ENCODE measurements at places on chromosomes 3 and 15.

DNA sequence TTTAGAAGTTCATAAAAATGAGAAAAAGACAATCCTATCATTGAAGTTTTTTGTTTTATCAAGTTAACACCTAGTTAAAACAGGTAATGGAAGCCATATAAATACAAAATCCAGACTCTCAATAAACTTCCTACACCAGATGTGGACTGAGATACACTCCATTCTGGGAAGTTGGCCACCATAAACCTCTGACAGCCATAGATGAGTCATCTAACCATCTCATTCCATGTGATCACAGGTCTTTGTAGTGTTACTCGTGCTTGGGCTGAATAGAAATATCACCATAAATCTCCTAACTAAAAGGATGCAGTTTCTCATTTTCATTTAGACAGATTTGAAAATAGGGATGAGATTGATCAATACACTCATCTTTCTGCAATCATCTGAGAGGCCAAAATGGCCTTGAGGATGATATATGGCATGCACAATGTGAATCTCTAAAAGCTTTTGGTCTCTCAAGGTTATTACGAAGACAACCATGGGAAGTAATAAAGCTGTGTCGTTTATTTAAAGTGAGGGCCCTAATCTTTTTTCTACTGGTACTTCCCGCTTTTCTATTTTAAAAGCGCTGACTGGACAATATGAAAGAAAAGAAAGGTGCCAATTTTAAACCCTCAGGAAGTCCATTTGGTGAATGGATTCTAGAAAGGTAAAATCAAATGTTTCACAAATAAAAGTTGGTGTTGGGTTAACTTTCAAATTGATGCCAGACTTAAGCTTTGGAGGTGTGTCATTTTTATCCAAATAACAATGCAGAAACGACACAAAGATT lies 155.5 kb downstream of the POLR2M start:
- H3K4me1 ChIP-seq: peaks cover 9% of the 10 kb centered on the region
- H3K27ac ChIP-seq: no peak overlapping the region
- peaks cover 11% of the 10 kb centered on the region for H3K27me3 ChIP-seq
- no peak for DNase-seq

- DNase-seq: no peak
- H3K27me3 ChIP-seq: peaks cover 31% of the 10 kb centered on the region
- H3K36me3 ChIP-seq: no peaks in the 10 kb centered on the region
- H3K4me1 ChIP-seq: peaks cover 6% of the 10 kb centered on the region
- no peak overlapping the region for H3K4me3 ChIP-seq
- no peak overlapping the region for H3K27ac ChIP-seq
These were observed 54.0 kb upstream of the ABHD2 start for GRCh38 chr15:89034305-89034704.

- H3K27me3 ChIP-seq: no peaks in the 10 kb centered on the region
- H3K4me1 ChIP-seq: no peaks in the 10 kb centered on the region
- no peaks in the 10 kb centered on the region for H3K36me3 ChIP-seq
- DNase-seq: no peak
- no peak overlapping the region for H3K27ac ChIP-seq
- no peak overlapping the region for H3K4me3 ChIP-seq
These were observed 5.5 kb downstream of the UROC1 start for GRCh38 chr3:126512026-126512425.

- H3K27me3 ChIP-seq: peaks cover 18% of the 10 kb centered on the region
- DNase-seq: no peak
- no peaks in the 10 kb centered on the region for H3K36me3 ChIP-seq
- H3K4me3 ChIP-seq: no peak overlapping the region
These were observed 301.0 kb upstream of the UMPS start for GRCh38 chr3:124429129-124429815.

DNA sequence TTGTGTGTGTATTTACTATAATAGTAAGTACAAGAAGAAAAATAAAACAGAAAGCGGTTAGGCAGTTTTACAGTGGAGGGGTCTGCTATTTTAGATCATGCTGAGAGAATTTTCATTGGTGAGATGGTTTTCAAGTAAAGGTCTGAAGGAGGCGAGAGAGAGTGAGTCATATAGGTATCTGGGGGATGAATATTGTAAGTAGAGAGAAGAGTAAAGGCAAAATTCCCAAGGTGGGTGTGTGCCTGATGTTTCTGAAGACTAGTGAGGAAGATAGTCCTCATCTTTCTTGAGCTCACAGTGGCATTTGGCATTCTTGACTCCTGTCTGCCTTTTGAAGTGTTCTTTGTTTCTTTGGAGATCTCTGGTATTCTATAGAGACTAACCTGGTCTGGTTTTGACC lies 38.6 kb downstream of the CRYBG3 start:
- peaks cover 3% of the 10 kb centered on the region for H3K36me3 ChIP-seq
- DNase-seq: no peak
- H3K27me3 ChIP-seq: peaks cover 2% of the 10 kb centered on the region
- no peak overlapping the region for H3K4me3 ChIP-seq
- H3K4me1 ChIP-seq: no peaks in the 10 kb centered on the region

- H3K36me3 ChIP-seq: no peaks in the 10 kb centered on the region
- DNase-seq: no peak
- H3K4me1 ChIP-seq: no peaks in the 10 kb centered on the region
- H3K4me3 ChIP-seq: no peak overlapping the region
- no peak overlapping the region for H3K27ac ChIP-seq
These were observed 117.3 kb upstream of the PRR20G start for GRCh38 chr3:127405010-127405598.

DNA sequence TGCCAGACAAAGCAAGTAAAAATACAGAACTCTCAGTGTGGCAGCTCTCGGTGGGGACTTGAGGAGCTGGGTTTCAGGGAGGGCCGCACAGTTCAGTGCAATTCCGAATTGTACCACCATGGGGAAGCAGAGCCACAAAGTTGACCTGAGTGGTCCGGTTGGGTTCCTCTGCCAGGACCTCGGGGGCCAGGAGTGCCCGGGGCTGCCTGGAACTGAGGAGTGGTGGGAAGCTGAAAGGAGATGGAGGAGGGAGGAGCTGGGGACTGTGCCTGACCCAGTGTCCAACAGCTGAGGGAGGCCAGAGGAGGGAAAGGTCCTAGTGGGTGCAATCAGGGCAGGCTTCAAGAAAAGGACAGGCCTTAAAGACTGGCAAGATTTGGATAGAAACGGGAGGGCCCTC lies 32.2 kb upstream of the TRH start:
- peak; percentile 47 for DNase-seq
- no peak overlapping the region for H3K4me3 ChIP-seq
- H3K36me3 ChIP-seq: no peaks in the 10 kb centered on the region
- peaks cover 2% of the 10 kb centered on the region for H3K4me1 ChIP-seq
- H3K27me3 ChIP-seq: peaks cover 5% of the 10 kb centered on the region

- peaks cover 19% of the 10 kb centered on the region for H3K27me3 ChIP-seq
- H3K4me3 ChIP-seq: no peak overlapping the region
- H3K4me1 ChIP-seq: no peaks in the 10 kb centered on the region
- H3K27ac ChIP-seq: no peak overlapping the region
These were observed 28.5 kb upstream of the CFAP161 start for GRCh38 chr15:81105545-81105944.

GRCh38 chr3:113258361-113258760 lies 47.0 kb downstream of the BOC start:
- no peak overlapping the region for H3K4me3 ChIP-seq
- no peaks in the 10 kb centered on the region for H3K36me3 ChIP-seq
- H3K27ac ChIP-seq: no peak overlapping the region
- peaks cover 5% of the 10 kb centered on the region for H3K27me3 ChIP-seq

DNA sequence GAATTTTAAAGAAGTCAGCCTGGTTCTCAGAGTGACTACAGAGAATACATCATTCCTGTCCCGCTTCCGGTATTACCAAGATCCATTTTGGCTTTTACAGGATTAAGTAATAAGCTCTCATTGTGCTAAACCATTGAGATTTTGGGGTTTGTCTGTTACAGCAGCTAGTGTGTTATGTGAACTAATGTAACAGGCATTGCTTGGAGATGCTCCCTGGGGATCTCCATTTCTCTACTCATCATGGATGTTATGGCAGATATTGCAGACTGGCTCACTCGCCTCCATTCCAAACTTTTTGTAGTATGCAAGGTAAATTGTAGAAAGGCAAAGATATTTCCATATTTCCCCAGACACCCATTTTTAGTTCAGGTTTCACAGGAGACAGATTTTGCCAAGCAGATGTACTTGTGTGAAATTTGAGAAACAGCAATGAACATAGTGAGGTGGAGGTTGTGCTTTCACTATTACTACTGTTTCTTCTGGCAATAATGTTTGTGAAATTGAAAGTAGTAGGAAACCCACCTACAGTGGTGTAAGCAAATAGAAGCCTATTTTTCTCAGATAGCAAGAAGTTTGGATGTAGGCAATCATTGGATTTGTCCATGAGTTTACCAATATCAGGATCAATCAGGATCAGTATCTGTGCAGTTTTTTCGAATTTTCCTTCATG lies 177.1 kb upstream of the GALNT15 start:
- H3K27ac ChIP-seq: no peak overlapping the region
- H3K4me3 ChIP-seq: no peak overlapping the region
- H3K27me3 ChIP-seq: no peaks in the 10 kb centered on the region

DNA sequence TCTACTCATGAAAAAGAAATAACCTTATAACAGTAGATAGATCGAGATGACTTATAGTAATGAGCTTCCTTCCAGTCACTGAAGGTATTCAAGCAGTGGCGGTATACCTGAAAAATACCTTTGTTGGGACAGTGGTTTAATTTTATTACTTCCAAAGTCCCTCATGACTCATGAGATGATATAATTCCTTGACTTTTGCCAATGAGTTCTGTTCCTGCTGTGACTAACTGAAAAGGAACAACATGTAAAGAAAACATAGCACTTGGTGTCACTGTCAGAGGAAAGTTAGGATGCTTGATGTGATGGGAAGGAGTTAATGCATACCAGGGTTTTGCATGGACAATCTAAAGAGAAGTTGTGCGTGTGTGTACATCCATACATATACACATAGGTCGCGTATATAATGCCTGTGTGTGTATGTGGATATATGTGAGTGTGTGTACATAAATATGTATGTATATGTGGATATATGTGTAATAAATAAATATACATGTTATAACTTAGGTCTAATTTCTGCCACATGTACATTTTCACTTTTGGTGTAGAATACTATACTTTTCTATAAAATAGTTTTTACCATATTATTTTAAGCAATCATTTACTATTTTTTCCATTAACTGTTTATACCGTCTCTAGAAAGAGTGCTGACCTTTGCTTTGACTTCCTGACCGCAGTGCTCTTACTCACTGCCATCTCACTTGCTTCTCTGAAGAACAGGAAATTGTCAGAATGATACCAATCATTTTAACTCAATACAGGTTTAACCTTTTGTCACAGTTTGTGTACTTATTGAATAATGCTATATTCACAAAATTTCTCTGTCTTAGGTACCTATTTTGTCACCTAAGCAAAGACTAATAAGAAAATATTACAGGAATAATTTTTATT lies 12.6 kb upstream of the PAK2 start:
- no peaks in the 10 kb centered on the region for H3K27me3 ChIP-seq
- H3K4me1 ChIP-seq: peaks cover 33% of the 10 kb centered on the region
- no peak overlapping the region for H3K4me3 ChIP-seq
- peaks cover 49% of the 10 kb centered on the region for H3K36me3 ChIP-seq

GRCh38 chr3:25097023-25097422 lies 331.0 kb upstream of the RARB start:
- H3K4me3 ChIP-seq: no peak overlapping the region
- H3K36me3 ChIP-seq: no peaks in the 10 kb centered on the region
- no peaks in the 10 kb centered on the region for H3K27me3 ChIP-seq
- H3K4me1 ChIP-seq: no peaks in the 10 kb centered on the region
- DNase-seq: no peak
- H3K27ac ChIP-seq: no peak overlapping the region

DNA sequence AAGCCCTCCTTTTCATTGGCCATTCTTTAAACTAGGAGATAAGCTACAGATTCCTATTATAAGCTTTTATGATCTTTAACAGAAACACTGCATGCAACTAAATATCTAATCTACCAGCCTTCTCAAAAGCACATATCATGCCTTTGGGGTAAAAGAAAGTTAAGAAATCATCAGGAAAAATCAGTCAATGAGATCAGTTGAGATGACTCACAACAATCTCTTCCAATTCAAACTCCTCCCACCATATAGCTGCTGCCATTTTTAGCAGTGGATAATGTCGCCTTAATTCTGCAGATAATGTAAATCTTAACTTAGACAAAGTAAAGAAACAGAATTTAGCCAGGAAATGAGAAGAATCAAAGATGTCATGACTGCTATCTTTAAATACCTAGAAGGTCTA lies 135.2 kb upstream of the BCL6 start:
- no peaks in the 10 kb centered on the region for H3K27me3 ChIP-seq
- DNase-seq: no peak
- peaks cover 3% of the 10 kb centered on the region for H3K36me3 ChIP-seq

- no peak for DNase-seq
- peaks cover 17% of the 10 kb centered on the region for H3K27me3 ChIP-seq
- no peaks in the 10 kb centered on the region for H3K36me3 ChIP-seq
- H3K4me1 ChIP-seq: no peaks in the 10 kb centered on the region
- H3K4me3 ChIP-seq: no peak overlapping the region
- H3K27ac ChIP-seq: no peak overlapping the region
These were observed 11.3 kb downstream of the SLCO2A1 start for GRCh38 chr3:134018406-134018805.

- no peak overlapping the region for H3K4me3 ChIP-seq
- no peak for DNase-seq
- no peaks in the 10 kb centered on the region for H3K27me3 ChIP-seq
These were observed 209.5 kb downstream of the EBLN2 start for GRCh38 chr3:73270839-73271483.

DNA sequence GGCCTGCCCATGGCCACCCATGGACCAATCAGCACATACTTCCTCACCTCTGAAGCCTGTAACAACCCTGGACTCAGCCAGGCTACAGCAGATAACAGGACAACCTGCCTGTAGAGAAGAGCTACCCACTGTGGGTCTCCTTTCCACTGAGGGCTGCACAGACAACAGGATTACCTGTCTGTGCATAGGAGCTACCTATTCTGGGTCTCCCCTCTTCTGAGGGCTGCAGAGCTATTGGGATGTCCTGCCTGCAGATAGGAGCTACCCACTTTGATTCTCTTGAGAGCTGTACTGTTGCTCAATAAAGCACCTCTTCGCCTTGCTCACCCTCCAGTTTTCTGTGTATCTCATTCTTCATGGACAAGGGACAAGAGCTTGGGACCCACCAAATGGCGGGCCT lies 23.8 kb upstream of the CHST2 start:
- H3K27me3 ChIP-seq: no peaks in the 10 kb centered on the region
- no peak overlapping the region for H3K27ac ChIP-seq
- no peaks in the 10 kb centered on the region for H3K36me3 ChIP-seq
- no peak for DNase-seq
- H3K4me1 ChIP-seq: no peaks in the 10 kb centered on the region

DNA sequence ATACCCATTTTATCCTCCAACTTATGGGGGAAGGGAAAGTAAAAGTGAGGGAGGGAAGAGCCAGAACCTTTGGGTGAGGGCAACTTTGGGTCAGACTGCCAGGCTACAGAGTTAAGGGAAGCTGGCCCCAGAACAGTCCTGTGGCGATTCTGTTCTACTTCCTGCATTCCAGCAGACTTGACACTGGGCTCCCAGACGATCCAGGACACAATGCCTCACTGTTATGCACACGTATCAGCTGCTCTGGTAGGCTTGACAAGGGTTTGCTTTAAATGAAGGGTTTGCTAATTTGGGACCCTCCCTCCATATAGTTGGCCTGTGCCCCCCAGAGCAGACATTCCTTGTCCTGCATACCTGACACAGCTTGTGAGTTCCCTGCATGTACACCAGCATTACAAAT lies 10.7 kb downstream of the GORASP1 start:
- H3K4me1 ChIP-seq: no peaks in the 10 kb centered on the region
- peak; percentile 4 for DNase-seq
- H3K4me3 ChIP-seq: no peak overlapping the region
- H3K27me3 ChIP-seq: no peaks in the 10 kb centered on the region
- no peak overlapping the region for H3K27ac ChIP-seq
- peaks cover 25% of the 10 kb centered on the region for H3K36me3 ChIP-seq

- no peaks in the 10 kb centered on the region for H3K27me3 ChIP-seq
- peaks cover 42% of the 10 kb centered on the region for H3K4me1 ChIP-seq
- DNase-seq: peak; percentile 38
- H3K27ac ChIP-seq: peak overlapping the region; percentile 4
- H3K36me3 ChIP-seq: no peaks in the 10 kb centered on the region
These were observed 27.7 kb downstream of the TRAK1 start for GRCh38 chr3:42118762-42119361.
